ENCODE measurements at places on chromosomes 2 and 18.

GRCh38 chr2:131542438-131543384, 15.0 kb downstream of the CCDC74A start:
- no peak for DNase-seq

DNA sequence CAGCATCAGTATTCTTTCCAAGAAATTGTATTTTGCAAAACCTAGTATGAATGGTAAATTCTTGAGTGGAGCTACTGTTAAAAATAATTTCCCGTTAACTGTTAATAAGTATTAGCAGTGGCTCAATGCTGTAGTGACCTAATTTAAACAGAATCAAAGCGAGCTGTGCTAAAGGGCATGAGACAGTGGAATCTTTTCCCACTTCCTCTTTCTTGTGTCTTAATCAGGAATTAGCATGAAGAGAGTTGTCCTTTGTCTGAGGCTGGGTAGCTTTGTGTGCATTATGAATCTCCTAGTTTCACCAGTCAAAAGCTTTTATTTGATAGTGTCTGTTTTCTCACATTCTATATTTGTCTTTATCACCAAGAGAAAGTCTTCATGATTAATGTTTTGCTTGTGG, 298.8 kb upstream of the GCFC2 start:
- no peak for DNase-seq

GRCh38 chr2:171406044-171406443, 27.7 kb downstream of the METTL8 start:
- DNase-seq = no peak

DNA sequence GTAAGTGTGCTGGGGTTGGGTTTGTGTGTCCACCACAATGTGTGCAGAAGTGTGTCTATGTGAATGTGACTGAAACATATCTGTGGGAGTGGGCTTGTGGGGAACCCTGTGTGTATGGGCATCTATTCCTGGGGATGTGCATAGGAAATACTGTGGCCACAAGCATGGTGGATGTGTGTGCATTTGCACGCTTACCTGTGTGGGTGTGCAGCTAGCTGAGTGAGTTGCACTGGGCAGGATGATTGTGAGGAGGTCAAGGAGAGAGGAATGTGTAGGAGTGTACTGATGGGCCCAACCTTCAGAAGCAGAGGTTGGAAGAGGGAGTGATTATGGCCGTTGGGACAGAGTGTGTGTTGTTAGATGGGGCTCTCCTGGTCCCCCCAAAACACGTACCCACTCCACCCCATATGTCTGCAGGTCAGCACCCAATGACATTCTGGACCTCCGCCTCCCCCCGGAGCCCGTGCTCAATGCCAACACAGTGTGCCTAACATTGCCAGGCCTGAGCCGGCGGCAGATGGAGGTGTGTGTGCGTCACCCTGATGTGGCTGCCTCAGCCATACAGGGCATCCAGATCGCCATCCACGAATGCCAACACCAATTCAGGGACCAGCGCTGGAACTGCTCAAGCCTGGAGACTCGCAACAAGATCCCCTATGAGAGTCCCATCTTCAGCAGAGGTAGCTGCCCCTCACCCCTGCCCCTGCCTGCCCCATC, 1.2 kb downstream of the WNT10A start:
- DNase-seq = no peak

DNA sequence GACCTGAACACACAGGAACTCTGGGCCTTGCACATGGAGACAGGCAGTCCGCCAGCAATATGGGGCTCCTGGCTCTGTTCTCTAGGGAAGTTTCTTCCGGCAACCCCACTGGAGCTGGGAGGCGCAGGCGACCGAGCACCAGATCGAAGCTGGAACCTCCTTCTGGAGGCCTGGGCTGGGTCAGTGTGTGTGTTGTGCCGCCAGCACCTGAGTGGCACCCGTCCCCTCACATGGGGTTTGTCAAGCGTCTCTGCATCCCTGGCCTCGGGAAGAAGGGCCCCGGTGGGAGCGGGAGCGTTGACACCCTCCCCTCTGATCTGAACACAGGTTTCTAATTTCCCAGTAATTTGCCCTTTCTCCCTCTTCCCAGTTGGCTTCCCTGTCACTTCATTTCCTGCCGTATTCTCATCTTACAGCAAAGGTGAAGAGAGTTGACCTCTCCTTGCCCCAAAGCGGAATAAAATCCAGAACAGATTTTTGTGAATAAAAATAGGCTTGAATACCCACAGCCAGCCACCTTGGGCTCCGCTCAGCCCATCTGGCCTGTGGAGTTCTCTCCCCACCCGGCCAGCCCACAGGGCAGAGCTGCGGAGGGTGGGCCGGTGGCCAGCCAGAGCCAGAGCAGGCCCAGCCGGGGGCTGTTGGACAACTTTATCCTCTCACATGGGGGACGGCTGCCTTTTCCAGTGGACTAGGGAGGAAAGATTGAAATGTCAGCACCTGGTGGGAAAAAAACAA, 85.9 kb downstream of the APOB start:
- DNase-seq = no peak

DNA sequence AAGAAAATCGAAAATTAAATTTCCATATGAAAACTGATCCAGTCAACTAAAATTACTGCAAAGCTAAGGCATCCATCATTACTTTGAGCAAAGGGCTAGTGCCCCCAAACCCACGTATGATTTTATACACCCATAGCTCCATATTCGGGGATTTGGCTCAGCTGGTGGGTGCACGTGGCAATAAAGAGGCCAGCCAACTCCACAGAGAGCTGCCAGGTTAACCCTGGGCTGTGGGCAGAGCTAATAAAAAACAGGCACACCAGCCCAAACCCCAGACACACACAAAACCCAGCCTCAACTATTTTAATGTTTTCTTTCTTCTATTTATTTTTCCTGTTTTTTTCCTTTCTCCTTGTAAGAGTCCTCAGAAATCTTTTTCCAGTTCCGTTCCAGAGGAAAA, 151.3 kb upstream of the SOX11 start:
- no peak for DNase-seq

GRCh38 chr2:83585250-83585649, 873.8 kb downstream of the SUCLG1 start:
- no peak for DNase-seq

DNA sequence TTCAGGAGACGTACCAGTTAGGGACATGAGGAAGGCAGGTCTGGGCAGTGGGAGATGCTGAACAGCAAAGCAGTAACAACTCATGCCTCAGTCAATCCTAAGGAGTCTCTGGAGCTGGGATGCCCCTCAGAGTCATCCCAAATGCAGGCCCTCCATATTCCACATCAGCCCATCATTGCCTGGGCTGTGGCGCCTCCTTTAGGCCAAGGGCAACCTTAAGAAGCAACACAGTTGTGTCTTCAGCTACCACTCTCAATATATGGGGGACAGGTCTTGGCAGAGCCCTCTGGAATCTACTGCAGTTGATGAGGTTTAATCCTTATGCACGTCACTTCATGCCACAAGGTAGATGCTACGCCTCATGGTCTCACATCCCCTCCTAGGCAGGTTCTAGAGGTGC, 682.0 kb upstream of the RAB6C start:
- no peak for DNase-seq

GRCh38 chr2:241062389-241063092, 39.5 kb downstream of the MTERF4 start:
- DNase-seq = no peak

DNA sequence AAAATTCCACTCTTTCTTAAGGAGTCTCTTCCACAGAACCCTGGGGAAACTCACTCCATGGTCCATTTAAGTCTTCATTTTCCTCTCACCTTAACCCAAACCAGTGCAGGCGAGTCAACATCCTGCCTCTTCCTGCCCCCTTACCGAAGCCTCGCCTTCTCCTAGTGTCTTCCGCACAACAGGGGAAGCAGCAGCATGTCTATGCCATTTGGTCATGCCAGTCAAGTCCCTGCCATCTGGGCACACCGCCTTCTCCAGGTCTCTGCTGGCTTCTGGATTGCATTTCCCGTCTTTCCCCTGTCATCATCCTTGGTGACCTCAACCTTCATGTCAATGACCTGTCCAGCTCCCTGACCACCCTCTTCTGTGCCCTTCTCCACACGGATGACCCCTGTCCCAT, 77.3 kb upstream of the FZD7 start:
- DNase-seq = no peak

GRCh38 chr18:27901424-27902226, 275.3 kb downstream of the CDH2 start:
- DNase-seq = no peak

- no peak for DNase-seq
Measured at GRCh38 chr2:126372406-126372805, 283.6 kb upstream of the GYPC start.

DNA sequence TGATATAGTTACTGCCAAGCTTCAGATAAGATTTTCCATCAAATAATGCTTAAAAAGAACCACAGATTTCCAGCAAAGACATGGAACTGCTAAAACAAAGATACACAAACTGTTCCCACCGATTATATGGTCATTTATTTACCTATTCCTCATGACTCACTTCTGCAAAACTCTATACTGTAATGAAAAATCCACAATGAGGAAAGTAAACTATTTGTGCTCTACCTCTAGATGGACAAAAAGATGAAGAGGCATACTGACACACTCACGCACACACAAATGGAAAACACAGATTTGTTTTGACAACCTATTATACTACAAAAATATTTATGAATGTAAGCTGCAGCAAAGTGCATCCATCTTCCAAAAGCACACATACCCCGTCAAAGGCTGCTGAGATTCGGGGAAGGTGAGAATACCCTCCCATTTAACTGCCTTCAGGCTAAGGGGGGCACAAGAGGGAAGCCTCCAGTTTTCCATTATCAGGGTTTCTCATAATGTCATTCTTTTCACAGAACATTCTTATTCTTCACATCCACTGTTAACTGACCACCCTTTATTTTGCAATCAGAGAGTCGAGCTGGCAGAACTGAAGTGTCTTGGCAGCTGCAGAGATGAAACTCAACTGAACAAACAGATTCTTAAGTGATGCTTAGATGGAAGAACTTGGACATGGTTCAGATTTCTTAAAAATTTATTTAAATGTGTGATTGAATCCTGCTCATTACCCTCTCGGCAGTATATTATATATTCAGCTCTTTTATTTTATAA, 115.9 kb upstream of the TANK start:
- no peak for DNase-seq

DNA sequence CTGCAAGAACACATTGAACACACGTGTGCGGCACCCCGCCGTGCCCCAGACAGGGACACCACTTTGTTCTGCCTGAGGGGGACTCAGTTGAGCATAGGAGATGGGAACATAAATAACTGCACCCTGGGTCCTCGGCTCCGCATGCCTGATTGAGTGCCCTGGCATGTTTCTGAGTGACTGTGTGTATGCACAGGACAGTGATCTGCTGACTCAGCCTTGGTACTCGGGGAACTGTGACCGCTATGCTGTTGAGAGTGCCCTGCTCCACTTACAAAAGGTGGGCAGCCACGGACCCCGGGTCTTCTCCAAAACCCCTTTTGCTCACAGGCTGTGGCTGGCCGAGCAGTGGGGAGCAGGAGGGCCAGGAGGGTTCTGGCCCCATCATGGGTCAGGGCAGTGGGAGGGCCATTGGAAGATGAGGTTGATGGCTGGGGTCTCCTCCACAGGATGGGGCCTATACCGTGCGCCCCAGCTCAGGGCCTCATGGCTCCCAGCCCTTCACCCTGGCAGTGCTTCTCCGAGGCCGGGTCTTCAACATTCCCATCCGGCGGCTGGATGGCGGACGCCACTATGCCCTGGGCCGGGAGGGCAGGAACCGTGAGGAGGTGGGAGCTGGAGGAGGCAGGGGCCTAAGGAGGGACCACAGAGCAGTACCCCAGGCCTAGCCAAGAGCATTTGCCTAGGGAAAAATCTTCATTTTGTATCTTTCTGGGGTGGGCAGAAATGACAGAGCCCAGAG, 16.9 kb downstream of the SH2D6 start:
- no peak for DNase-seq

GRCh38 chr2:19971691-19972090, 18.2 kb downstream of the WDR35 start:
- DNase-seq = peak; percentile 9

- no peak for DNase-seq
Measured at GRCh38 chr2:39487398-39488250, 50.5 kb upstream of the MAP4K3 start.

DNA sequence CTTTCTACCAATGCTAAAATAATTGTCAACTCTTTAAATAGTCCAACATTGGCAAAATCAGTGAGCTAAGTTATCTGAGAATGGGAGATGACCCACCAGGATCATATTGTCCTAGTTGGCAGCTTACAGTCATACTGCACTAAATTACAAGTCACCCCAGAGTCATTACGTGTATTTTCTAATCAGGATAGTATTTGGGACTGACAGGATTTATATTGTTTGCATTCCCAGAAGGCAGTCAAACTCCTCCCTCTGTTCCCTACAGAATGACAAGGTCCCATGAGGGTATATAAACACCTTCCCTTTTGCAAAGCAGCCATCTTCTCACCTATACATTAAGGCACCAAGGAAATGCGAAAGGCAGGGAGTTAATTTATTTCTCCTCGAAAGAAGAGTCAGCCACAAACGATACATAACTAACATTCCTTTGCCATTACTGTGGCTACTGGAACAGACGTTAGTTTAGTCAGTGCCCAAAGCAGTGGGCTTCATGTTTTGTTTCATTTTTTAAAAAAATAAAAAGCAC, 125.3 kb downstream of the ANTXR1 start:
- no peak for DNase-seq

DNA sequence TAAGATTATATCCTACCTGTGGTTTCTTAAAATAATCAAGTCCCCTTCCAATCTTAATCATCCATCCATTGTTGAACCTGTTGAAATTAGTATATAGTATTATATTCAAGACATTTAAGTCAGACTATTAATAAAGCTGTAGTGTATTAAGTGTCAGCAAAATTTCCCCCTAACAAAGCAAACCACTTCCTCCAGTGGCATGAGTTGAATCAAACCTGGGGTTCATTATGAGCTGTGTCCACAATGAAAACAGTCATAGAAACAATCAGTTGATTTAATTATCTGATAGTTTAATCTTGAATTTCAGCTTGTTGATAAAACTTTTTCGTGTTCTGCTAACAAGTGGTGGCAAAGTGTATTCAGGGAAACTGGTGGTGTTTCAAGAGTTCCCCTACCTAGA, 11.3 kb downstream of the MITD1 start:
- DNase-seq = no peak

DNA sequence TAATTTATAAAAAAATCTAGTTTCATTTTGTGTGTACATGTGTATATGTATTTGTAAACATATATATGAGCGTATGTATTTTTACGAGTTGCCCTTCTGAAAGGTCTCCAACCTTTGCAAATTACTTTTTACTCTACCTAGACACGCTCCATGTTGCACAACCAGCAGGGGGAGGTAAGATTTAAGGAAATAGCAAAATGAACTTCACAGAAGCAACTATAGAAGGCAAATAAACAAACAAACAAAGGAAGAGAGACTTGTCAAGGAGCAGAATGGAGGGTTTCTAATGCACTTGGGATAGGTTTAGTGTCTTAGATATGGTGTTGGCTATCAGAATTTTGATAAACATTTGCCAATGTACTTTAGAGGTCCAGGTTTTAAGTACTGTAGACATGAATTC, 820.5 kb upstream of the POU3F3 start:
- DNase-seq = no peak

GRCh38 chr2:238964544-238965067, 116.7 kb downstream of the TWIST2 start:
- DNase-seq = no peak

GRCh38 chr2:237651761-237652160, 24.4 kb downstream of the LRRFIP1 start:
- no peak for DNase-seq
